ENCODE measurements at places on chromosomes 7 and 10.

GRCh38 chr10:124978376-124978725 is 36.4 kb downstream of the ZRANB1 start:
- DNase-seq = no peak

GRCh38 chr7:102258749-102259107 is 27.9 kb upstream of the SH2B2 start:
- DNase-seq = no peak

- no peak for DNase-seq
Measured at GRCh38 chr10:48417374-48417773, 110.9 kb downstream of the MAPK8 start.

GRCh38 chr7:106463851-106464611 is 179.2 kb upstream of the NAMPT start:
- DNase-seq = no peak

DNA sequence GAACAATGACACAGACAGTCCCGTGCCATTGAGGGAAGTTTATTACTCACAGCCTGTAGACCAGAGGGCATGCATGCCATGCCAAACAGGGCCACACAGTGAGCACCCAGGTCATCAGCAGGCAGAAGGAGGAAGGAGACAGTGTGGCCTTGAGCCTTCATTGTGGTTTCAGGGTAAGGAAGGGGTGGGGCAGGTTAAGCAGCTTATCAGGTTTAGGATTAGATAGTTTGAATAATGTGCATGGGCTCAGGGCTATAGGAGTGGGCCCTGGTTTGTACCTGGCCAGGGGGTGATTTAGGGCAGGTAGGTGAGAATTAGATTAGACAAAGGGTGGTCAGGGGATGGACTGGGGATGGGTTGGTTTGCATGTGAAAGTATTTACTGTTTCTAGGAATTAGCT is 67.9 kb downstream of the ADCY1 start:
- no peak for DNase-seq

DNA sequence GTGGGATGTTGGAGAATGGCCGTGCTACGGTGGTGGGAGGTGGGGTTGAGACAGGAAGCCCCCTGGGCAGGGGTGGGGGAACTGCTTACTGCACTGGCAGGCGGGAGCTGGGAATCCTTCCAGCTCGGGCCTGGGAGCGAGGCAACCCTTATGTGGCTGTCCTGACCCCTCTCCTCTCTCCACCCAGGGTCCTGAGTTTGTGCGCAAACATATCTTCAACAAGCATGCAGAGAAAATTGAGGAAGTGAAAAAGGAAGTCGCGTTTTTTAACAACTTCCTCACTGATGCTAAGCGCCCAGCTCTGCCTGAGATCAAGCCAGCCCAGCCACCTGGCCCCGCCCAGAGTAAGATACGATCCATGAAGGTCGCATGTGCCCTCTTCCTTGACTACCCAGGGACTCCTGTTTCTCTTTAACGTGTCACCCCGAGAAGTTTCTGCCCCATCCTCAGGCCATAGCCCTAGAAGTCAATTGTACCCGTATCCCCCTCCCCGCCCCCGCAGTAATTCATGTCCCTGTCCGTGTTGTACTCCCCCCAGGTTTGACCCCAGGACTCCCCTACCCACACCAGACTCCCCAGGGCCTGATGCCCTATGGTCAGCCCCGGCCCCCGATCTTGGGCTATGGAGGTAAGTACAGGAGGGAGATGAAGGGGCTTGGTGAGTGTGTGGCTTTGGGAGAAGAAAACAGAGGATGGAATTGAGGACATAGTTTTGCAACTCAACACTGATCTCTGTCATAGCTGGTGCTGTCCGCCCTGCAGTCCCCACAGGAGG is 1.8 kb downstream of the UFSP1 start:
- no peak for DNase-seq

DNA sequence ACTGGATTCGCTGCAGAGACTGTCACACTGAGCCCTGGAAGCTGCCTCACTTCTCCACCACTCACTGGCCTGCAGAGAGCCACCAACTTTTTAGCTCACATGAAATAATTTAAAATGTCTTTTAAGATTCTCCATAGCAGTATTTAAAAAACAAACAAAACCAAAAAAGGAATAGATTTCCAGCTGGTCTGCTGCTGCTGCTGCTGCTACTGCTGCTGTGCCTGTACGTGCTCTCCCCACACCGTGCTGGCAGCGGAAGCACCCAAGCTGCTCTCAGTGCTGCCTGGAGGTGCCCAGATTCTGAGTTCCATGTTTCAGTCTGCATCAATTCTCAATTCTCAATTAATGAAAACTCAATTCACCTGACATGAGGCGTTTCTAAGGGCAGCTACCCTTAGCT is 146.0 kb downstream of the USP6NL start:
- DNase-seq = no peak

GRCh38 chr10:85851325-85851724 is 515.3 kb downstream of the GRID1 start:
- DNase-seq = peak; percentile 97

- no peak for DNase-seq
Measured at GRCh38 chr10:130741901-130742855, 569.3 kb downstream of the TCERG1L start.

GRCh38 chr10:71442000-71442399 is 45.3 kb downstream of the CDH23 start:
- no peak for DNase-seq

All from umbilical cord (tissue), 2 donors.